NCI-H526 treated with DMSO at 0.1 percent for 48 hours (cell line): ENCODE measurements at places on chromosomes 1 and 21.
A peak's percentile ranks its signal among the peaks of the same experiment; 100 is the strongest.

DNA sequence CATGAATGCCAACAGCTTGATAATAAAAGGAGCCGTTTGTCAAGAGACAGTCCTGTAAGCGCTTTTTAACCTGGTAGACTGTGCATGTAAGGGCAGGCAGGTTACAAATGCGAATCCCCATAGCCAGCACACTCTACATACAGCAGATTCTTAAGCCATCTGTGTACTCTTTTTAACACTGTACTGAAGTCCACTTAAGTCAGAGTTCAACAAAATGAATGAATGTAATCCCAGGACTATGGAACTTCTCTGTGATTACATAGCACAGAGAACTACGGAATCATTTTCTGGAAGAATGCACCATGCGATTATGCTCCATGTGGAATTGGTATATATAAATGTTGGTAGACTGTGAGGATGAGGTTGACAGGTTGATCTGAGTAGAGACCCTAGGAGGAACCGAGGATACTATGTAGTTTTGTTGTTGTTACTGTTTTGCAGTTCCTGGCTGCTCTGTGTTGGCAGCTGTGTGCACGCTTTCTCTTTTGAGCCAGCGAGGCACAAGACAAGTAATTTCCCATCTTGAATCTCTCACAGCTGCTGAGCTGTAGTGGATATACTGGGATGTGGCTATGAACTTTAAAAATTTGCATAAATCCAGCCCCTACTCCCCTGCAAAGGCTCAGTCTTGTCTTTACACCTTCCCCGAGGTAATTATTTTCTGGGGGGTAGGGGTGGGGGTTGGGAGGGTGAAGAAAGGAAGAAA is 21.9 kb downstream of the LRRC8D start:
- DNase-seq, result peak; percentile 74

GRCh38 chr1:193144999-193145398 is 23.2 kb downstream of the CDC73 start:
- DNase-seq, result no peak

DNA sequence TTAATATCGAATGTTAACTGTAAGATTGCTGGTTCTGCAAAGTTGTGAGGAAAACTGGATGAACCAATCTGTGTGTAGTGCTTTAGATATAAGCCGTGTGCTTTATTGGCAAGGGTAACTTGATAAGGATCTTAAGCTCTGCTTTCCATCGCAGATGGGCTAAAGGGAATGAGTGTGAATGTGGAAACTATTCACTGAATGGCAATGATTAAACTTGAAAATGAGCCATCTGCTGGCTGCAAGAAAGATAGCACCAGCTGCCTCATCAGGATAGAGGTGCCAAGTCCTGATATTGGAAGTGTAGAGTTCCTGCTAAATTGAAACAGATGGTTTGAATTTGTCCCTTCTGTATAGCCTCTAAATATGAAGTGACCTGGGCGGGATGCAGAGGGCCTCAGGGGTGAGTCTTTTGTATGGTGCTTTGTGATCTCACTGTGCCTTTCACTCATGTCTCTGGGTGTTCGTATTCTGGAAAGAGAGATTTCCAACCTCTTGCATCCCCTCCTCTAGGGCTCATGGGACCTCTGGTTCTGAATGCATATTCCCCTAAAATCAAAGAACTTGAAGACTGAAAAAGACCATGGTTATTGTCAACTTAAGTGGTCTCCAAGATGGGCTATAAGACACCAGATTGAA is 9.2 kb downstream of the FCRL3 start:
- DNase-seq, result peak; percentile 67

DNA sequence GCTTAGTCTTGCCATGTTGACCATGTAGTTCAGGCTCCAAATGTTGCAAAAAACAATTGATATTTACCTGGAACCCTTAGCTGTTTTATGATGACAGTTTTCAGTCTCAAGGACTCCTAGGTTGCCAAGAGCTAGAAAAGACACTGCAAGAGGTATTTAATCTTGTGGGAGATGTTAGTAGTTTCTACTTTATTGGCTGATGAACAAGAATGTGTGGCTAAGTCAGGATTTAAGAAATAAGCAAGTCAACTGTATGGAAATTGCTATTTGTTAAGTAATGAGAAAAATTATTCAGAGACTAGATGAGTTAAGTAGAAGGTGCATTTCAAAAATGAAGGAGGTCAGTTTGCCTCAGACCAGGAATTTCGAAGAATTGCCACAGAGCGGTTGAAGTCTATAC is 639.7 kb upstream of the USP24 start:
- DNase-seq, result no peak

- no peak for DNase-seq
Measured at GRCh38 chr1:8252266-8252951, 65.5 kb upstream of the SLC45A1 start.

DNA sequence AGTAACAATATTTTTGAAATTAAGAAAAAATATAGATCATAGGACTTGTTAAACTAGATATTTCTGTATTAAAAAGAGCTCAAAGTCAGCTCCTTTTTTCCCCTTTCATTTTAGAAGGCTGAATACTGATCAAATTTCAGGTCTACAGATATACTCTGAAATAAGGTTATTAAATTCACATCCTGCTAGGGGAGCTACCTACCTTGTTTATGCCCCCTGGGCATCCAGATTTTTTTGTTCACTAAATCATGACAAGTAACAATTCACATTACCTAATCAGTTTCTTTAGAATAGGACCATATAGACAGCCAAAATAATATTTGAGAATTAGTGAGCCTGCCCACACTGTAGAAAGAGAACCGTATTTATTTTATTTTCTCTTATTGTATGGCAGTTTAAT is 276.2 kb downstream of the USP25 start:
- no peak for DNase-seq

- DNase-seq, result no peak
Measured at GRCh38 chr1:46571691-46572225, 20.3 kb upstream of the KNCN start.

GRCh38 chr1:107794571-107794970 is 170.4 kb downstream of the VAV3 start:
- DNase-seq, result no peak

DNA sequence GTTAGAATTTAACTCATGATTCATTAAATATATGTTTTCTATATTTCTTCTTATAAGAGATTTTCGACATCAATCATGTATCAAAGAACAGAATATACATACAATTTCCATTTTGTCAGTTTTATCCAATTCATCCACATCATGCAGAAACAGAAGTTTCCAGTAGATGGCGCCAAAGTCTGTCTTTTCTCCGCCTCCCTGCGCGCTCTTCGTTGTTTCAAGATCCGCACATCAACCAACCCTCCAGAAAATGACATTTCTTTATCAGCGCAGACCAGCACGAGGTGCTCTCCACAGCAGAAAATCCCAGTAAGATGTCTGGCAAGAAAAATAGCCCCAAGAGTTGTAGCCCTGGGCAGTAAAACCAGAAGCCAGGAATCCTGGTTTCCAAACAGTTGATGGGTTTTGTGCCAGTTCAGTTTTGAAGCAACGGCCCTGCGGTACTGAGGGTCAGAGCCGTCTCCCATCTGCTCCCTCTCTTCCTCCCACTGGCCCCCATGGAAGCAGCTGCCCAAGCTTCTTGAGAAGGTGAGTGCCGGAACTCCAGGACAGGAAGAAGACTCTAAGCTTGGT is 38.6 kb upstream of the GPR137B start:
- peak; percentile 14 for DNase-seq

DNA sequence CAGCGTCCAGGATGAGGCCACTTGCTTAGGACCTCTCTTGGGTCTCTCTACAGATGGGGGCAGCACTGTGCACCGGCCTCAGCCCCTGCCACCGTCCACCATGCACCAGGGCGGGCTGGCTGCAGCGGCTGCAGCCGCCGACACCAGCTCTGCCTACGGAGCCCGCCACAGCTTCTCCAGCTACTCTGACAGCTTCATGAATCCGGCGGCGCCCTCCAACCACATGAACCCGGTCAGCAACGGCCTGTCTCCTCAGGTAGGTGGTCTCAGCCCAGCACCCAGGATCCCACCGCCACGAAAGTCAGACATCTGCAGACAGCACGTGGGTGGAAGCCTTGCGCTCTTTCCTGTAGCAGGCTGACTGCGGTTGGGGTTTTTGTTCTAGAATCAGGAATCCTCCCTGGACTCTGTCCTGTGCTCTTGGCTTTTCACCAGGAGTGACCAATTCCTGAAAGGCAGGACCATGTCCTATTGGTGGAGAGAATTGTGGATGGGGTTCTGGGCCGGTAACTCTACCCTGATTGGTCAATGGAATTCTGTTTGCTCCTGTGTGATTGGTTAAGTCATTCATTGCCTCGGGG is 72.5 kb downstream of the PAX7 start:
- peak; percentile 14 for DNase-seq

GRCh38 chr1:78385744-78386462 is 104.9 kb upstream of the PTGFR start:
- DNase-seq, result no peak

- DNase-seq, result no peak
Measured at GRCh38 chr21:45054227-45054926, 20.0 kb upstream of the ADARB1 start.

GRCh38 chr1:212401838-212402582 is 12.7 kb downstream of the PACC1 start:
- no peak for DNase-seq

GRCh38 chr1:2194319-2194897 is at the start of gene FAAP20:
FAAP20 (minus strand) TSS chr1:2194772; CDS start chr1:2194749, 23 bp downstream.
- DNase-seq, result no peak

DNA sequence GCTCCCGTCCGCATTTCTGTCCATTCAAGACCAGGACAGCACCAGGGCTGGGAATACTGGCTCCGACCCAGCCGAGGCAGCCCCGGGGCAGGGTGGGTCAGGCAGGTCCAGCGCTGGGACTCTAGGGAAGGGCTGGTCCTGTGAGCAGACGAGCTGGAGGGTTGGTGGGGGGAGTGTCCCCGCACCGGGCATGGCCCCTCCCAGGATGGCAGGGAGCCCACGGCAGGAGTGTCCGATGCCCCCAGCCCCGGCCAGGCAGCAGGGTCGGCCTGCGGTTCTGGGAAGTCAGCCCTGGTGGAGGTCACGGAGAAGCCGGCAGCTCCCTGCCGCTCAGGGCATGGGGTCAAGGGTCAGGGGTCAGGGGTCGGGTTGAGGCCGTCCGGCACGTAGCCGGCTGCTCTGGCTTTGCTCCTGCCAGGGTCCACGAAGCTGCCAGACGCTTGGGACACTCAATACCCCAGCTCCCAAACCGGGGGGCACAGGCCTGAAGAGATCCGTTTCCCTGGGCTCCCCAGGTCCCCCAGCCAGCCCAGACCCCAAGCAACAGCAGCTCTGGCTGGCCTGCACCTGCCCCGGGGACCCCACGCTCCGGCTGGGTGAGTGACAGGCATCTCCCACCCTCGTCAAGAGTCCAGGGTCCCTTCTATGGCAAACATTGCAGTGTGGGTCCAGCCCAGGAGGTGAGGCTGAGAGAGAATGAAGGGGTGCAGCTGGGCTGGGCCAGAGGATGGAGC is 6.7 kb downstream of the C1QTNF12 start:
- no peak for DNase-seq

GRCh38 chr1:112464501-112464900 is 44.3 kb upstream of the WNT2B start:
- no peak for DNase-seq

DNA sequence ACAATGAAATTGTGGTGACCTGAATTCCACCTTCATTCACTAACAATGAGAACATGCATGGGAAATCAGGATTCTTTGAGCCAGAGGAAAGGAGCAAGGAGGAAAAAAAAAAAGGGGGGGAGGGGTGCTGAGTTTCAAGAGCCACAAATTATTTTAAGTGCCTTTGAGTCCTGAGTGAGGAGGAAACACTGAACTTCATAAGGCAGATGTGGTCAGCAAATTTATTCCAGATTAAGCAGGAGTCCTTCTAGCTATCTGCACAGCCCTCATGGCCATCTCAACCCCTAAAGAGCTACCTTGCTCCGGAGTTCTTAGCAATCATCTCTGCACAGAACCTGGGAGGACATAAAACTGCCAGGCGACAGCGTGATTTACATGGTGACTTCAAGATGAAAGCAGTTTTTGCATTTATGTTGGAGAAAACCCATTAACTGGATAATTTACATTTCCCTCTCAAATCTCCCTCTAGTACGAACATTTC is 21.7 kb downstream of the ASTN1 start:
- DNase-seq, result peak; percentile 22

- DNase-seq, result peak; percentile 59
Measured at GRCh38 chr1:35706846-35707600, 11.7 kb downstream of the C1orf216 start.

DNA sequence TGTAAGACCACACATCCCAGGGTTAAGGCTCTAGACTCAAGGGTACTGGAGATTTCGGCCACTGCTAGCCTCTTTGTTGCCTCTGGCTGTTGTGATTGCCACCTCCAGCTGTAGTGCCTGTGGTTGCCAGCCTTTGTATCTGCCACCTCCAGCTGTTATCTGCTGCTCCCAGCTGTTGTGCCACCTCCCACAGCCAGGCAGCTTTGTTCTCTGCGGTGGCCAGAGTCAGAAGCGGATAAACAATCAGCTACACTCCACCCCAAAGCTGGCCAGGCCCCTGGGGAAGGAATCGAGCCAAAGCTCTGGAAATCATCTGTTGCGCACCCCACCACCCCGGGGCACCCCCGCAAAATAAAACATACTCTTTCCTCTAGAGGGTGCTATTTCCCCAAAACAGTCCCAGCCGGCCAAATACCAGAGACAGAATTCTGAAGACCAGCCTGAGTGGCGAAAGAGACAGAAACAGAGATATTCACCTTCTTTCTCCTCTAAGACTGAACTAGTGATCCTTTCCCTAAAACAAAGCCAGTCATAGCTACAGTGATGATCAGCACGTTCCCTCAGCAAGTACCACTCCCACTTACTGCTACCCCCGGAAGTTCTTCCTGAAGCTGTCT is 14.8 kb upstream of the PIGM start:
- DNase-seq, result peak; percentile 34

GRCh38 chr1:59323879-59324278 is 27.0 kb downstream of the FGGY start:
- DNase-seq, result no peak

GRCh38 chr1:17857996-17858395 is 102.9 kb downstream of the ACTL8 start:
- DNase-seq, result no peak

DNA sequence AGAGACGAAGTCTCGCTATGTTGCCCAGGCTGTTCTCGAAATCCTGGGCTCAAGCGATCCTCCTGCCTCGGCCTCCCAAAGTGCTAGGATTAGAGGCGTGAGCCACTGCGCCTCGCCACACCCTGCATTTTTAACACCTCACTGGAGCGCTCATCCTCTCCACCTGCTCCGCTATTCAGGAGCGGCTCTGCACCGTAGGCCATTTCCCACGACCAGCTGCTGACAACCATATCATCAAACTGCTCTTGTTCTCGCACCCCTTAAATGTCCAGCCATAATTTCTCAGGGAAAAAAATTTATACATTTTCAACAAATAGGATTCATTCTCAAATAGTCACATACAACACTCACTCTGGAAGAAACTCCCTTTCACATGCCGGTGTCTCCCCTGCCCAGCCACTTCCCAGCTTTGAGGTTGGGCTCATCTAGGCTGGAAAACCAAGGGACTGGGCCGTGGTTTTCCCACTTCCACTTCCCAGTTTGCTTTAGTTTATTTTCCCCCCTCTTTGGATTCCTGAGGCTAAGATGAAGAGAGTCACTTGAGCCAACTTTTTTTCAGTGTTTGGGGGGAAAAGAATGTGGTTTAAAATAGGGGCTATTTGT is 639 bp upstream of the IPO9 start:
- DNase-seq, result no peak
